CD4-positive, alpha-beta T cell treated with Interleukin-6 at 100 ng/mL for 8 hours (primary cell): ENCODE measurements at places on chromosomes 12 and 14.

GRCh38 chr12:99529966-99530365 is 117.6 kb upstream of the GARIN6 start:
- no peak for DNase-seq

DNA sequence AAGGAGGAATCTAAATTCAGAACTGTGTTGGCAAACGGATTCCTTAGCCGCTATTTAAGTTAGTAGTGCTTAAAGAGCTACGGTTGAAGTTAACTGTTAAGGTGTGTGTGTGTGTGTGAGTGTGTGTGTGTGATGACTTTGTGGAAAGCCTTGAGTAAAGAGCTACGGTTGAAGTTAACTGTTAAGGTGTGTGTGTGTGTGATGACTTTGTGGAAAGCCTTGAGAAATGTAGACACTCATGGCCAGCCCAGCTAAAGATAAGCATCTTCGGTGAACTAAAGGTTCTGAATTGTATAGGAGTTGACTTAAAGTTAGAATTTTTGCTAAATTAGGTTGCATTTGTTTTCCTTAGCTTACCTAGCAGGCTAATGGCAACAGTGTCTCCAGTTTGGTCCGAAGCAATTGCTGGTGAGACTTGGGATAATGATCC is 1.4 kb downstream of the KTN1 start:
- DNase-seq, result peak; percentile 6

DNA sequence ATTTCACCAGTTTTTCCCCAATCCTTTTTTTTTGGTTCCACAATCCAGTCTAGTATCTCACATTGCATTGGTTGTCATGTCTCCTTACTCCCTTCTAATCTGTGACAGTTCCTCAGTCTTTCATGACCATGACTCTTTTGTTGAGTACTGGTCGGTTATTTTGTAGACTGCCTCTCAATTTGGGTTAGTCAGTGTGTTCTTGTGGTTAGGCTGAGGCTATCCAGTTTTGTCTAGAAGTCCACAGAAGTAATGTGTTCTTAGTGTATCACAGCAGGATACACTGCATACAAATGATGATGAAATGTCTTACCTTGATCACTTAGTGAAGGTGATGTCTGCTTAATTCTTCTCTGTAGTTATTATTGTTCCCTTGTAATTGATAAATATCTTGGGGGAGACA is 24.8 kb downstream of the PELI2 start:
- no peak for DNase-seq

- no peak for DNase-seq
These were observed 7.3 kb downstream of the GNG2 start for GRCh38 chr14:51867741-51868140.

DNA sequence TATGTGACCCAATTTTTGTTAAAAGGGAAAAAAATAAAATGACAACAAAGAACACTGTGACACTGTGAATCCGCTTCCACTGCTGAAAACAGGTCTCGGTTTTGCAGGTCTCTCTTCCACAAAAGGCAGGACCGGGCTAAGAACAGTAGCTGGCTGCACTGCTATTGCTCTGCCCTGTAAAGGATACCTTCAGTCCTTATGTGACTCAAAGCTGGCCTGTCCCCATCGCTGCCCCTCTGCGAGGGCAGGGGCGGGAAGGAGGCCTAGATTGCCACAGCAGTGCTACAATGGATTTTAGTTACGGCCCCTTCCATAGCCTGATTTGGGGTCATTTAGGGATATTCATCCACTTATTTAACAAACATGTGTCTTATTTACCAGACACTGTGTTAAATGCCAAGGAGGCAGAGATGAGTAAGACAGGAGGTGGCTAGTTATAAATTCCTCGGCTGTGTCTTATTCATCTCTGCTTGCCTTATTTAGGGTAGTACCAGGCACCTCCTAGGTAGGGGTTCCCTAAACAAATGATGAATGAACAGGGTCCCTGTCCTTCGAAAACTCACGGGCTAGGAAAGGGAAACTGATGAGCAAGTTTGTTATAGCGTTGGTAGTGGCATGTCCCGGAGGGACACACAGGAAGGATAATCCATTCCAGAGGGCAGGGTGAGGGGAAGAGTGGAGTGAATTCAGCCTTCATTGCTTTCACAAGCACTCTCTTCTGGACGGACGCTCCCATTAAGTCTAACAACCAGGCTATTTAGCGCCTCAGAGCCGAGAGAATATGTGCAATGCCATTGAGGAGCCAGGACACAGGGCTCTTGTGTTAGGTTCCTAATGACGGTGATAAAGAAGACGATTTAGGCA is 73.3 kb downstream of the EID3 start:
- no peak for DNase-seq

DNA sequence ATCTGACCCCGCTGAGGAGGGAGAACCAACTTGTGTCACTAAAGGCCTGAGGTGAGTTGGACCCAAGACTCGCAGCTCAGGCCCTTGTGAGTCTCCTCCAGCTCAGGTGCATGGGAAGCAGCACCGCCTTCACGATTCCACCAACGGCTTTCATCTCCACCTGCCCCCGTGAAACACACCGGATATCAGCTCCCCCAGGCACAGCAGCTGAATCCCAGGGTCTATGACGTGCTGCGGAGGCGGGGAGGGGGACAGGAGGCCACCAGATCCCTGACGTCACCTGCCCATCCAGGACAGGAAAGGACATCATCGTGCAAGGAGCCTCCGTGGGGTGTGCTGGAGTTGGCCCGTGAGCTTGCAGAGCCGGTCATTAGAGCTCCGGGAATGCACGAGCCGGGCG is 18.5 kb upstream of the SFSWAP start:
- DNase-seq, result no peak

GRCh38 chr14:81211844-81212243 is 8.9 kb downstream of the GTF2A1 start:
- peak; percentile 19 for DNase-seq

GRCh38 chr14:71204231-71204630 is 297.0 kb downstream of the PCNX1 start:
- no peak for DNase-seq

DNA sequence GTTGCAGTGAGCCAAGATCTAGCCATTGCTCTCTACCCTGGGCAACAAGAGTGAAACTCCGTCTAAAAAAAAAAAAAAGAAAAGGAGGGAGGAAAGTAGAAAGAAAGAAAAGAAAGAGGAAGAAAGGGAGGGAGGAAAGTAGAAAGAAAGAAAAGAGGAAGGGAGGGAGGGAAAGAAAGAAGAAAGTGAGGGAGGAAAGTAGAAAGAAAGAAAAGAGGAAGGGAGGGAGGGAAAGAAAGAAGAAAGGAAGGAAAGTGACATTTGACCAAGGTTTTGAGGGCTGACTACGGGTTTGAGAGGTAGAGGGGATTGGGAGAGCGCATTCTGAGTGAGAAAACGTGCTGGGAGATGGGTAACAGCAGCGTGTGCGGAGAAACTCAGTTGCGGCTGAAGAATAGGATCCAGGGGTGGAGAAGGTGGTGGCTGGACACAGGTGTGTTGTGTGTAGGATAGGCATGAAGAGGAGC is 521 bp upstream of the PAPLN start:
- DNase-seq, result no peak

DNA sequence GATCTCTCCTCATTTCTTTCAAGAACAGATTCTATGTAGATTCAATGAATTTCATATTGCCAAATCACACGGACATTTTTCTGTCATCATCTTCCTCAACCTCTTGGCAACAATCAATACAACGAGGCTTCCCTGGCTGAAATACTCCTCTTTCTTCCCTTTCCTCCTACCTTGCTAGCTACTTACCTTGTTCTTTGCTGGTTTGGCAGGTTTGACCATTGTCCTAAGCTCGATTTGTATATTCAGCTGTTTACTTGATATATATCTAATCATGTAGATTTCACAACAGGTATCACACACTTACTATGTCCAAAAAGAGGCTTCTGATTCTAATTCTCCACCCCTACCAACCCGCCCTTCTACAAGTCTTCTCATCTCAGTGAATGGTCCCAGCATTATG is 23.6 kb downstream of the NDUFA12 start:
- DNase-seq, result no peak

DNA sequence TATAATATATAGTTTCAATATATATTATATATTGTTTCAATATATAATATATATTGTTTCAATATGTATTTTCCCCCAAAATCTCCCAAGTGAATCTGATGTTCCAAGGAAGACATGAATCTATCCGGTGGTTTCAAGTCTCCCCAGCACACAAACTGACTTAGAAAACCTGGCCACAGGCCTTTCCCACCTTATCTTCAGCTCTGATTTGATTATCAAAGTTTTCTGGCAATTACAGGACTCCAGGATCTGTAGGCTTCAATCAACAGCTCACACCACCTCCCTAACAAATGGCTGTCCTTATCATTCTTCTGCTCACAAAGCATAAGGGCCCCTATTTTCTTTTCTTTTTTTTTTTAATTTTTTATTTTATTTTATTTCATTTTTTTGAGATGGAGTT is 22.7 kb upstream of the SPTSSA start:
- no peak for DNase-seq

GRCh38 chr14:81178063-81178462 is 42.7 kb downstream of the GTF2A1 start:
- no peak for DNase-seq

GRCh38 chr14:50218501-50218900 is 12.9 kb downstream of the SOS2 start:
- no peak for DNase-seq

DNA sequence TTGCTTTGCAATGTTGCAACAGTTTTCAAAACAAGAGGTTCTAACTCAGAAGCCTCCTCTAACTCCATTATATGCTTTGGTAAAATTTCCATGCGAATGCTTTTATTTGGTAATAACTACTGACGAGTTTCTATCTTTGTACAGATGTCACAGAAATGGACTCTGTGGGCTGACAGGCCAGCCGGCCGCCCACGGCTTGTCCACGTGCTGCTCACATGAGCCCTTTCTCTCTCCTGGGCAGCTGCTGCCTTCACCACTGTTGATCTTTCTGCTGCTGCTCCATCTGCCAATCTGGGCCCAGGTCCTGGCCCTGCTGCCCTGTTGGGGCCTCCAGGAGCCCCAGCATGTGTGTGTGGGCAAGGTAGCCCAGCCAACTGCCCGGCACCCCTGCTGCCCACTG is 168.2 kb upstream of the TMEM132C start:
- no peak for DNase-seq

- peak; percentile 74 for DNase-seq
These were observed 32.3 kb downstream of the NINJ2 start for GRCh38 chr12:630656-631632.

DNA sequence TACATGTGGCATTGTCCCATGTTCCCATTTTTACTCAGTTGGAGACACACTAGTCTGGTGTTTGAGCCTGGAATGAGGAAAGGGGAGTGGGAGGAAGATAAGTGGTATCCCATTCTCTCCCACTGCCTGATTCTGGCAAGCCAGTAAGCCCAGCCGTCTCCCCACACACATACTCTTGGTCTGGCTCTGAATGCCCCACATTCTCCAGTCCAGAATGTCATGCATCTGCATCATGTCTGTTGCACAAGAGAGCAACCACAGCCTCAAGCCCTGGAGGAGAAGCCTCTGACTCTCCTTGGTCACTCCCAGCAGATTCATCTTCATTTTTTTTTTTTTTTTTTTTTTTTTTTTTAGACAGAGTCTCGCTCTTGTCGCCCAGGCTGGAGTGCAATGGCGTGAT is 48.0 kb downstream of the DRAM1 start:
- no peak for DNase-seq

- no peak for DNase-seq
These were observed 15.3 kb downstream of the FOXN3 start for GRCh38 chr14:89401761-89402160.

- DNase-seq, result no peak
These were observed 191.6 kb upstream of the SLC16A7 start for GRCh38 chr12:59404109-59404650.

DNA sequence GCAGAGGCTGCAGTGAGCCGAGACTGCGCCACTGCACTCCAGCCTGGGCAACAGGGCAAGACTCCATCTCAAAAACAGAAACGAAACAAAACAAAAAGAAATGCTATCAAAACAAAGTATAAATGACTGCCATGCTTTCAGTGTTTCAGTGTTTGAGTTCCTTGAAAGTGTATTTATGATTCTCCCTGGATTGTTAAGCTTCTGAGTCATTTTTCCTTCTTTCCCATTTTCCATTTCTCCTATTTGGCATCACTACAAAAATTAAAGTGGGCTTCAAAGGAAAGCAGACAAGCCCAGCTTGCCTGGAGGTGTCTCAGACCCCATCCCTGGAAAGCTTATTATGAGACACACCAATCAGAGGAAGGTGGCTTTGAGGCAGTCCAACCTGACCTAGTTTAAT is 35.1 kb downstream of the NIN start:
- no peak for DNase-seq

GRCh38 chr14:58794993-58795762 is 157.4 kb downstream of the DACT1 start:
- no peak for DNase-seq

DNA sequence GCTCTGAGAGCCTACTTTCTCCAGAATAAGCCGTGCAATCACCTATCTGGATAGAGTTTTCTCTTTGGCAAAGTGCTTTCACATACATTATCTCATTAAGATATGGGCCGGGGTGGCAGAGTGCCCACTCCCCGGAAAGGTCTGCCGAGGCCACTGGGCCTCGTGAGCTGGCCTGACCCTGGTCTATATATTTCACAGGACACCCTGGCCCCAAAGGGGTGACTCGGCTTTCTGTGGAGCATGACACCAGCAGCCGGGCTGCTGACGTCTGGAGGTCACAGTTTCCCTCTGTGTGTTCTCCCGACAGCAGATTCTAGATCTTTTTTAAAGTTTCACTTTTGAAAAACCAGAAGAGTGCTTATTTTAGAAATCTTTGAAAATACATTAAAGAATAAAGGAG is 27.9 kb upstream of the ATP2A2 start:
- no peak for DNase-seq

- DNase-seq, result no peak
These were observed 13.5 kb downstream of the COQ5 start for GRCh38 chr12:120515496-120515895.

GRCh38 chr14:65277027-65277426 is 135.5 kb upstream of the FUT8 start:
- DNase-seq, result no peak

DNA sequence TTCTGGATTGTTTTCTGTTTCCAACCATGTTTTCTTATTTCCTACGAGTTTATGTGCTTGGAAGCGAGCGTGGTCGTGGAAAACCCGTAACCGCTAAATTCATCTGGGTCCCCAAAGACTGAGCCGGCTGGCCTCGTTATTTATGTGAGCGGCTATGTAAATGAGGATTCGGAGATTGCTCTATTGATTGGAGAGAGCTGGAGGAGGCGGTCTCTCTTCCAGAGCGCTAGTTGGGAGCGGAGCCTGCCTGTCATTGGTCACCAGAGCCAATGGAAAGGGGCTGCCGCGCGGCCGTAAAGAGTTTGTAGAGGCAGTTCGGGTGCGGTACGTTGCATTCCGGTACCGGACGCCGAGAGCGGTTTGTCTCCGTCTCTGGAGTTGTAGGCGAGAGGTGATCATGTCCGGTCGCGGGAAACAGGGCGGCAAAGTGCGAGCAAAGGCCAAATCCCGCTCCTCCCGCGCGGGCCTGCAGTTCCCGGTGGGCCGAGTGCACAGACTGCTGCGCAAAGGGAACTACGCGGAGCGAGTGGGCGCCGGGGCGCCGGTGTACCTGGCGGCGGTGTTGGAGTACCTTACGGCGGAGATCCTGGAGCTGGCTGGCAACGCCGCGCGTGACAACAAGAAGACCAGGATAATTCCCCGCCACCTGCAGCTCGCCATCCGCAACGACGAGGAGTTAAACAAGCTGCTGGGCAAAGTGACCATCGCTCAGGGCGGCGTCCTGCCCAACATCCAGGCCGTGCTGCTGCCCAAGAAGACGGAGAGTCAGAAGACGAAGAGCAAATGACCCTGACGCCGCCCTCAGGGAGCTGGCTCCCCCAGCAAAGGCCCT is 29.0 kb downstream of the WBP11 start:
- peak; percentile 92 for DNase-seq
